ENCODE measurements at places on chromosomes 3 and 15.

GRCh38 chr15:80846031-80846815 is 67.1 kb downstream of the CEMIP start:
- no peak for DNase-seq

DNA sequence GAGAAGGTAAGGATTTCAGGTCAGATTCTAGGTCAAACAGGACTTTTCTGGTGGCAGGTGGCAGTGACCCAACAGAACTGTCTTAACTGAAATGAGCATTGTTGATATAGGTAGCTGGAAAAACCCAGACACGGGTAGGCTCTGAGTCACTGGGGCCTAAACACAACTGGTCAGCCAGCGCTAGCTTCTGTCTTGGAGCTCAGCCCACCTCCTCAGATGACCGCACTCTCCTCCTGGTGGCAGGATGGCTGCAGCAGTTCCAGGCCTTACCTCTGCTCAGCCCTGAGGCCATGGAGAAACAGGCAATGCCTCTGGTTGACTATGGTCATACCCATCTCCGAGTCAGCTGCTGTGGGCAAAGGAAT is 61.1 kb upstream of the GATA2 start:
- no peak for DNase-seq

DNA sequence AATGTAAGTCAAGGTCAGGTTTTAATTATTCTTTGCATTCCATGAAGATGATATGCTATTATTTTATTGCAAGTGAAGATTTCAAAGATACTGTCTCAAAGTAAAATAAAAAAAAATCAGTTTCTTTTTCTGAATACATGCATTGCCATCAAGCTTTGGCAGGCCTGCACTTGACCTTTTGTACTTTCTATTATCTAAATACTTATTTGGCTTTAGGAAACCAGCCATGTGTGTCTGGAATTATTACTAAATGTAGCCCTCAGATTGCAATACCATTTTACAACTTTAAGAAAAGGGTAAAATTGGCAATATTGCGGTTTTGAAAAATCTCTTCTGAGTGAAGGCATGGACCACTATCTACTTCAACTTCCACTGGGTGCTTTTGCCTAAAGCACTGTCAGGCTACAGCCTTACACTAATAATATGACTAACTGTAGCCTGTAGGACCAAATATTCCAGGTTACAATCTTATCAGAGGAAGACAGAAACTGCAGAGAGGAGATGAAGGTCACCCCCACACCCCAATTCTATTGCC is 349.4 kb upstream of the DCBLD2 start:
- no peak for DNase-seq

DNA sequence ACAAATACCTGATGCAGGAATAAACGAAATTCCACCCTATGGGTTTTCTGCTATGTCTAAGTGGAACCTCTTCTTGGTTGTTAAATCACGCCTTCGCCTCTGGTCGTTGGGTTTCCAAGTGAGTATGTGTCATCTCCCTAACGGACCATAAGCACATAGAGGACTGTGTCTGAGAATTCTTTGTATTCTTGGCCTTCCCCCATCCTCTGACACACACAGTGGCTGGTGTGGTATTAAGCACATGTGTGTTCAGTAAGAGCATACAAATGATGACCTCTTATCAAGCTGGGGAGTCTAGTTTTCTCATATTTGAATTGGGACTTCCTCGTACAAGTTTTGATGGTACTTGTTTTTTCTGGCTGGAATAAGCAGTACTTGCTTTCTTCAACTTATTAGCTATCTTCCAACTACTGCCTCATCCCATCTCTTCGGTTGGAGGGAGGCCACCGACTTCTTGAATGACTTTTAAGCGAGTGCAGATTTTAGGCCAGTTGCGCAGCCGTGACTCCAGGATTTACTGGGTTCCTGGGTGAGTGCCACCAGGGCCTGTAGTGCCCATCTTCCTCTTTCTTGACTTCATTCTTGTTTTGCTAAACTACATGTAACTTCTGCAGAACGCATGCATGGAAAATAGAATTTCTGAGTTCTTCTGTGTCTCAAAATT is 240.2 kb downstream of the ADAMTS17 start:
- no peak for DNase-seq

DNA sequence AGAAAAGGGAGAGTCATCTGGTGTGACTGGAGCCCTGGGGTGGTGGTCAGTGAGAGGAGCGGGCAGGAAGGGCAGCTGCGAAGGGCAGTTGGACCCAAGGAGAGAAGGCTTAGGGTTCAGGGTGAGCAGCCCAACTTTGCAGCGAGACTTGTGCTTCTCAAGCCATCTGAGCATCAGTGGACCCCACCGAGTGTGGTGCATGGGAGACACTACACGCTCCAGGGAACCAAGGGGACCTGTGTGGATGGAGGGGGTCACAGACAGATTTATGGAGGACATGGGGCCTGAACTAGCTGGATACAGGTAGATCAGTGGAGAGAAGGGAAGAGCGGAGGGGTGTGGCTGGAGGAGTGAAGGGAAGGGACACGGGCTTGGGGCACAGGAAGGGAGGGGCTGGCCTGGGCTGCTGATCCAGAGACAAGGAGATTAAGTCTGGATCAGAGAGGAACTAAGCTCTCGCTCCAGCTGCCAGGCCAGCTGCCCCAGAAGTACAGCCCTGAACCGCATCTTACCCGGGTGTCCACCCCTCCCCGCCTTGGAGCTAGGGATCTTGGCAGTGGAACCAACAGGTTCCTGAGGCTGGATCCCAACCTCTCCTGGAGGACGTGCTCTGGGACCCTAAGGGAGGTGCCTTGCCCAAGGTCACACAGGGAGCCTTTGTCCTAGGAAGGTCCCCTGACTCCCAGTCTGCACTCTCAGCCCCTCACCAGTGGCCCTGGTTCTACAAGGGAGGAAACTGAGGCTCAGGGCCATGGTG is 120.5 kb downstream of the CORO2B start:
- DNase-seq: no peak

DNA sequence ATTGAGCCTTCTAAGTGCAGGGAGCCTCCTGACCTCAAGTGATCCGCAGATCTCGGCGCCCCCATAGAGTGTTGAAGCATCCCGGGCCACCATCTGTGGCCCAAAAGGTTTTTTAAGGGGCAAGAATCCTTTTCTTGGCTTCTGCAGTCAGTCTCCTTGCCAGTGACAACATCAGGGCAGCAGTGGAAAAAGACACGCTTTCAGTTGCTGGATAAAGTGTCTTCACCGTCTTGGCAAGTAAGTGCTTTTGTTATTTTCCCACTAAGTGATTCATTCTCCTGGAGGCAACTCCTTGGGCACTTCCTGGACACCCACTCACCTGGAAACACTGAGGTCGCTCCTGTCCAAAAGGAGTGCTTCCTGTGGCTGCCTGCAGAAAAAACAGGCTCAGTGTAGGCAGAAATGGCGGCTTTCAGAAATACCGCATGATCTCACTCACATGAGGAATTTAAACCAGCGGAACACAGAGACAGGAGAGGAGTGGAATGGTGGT is 71.7 kb upstream of the ABHD2 start:
- DNase-seq: no peak

- no peak for DNase-seq
Measured at GRCh38 chr3:111035902-111036301, 35.7 kb upstream of the NECTIN3 start.

DNA sequence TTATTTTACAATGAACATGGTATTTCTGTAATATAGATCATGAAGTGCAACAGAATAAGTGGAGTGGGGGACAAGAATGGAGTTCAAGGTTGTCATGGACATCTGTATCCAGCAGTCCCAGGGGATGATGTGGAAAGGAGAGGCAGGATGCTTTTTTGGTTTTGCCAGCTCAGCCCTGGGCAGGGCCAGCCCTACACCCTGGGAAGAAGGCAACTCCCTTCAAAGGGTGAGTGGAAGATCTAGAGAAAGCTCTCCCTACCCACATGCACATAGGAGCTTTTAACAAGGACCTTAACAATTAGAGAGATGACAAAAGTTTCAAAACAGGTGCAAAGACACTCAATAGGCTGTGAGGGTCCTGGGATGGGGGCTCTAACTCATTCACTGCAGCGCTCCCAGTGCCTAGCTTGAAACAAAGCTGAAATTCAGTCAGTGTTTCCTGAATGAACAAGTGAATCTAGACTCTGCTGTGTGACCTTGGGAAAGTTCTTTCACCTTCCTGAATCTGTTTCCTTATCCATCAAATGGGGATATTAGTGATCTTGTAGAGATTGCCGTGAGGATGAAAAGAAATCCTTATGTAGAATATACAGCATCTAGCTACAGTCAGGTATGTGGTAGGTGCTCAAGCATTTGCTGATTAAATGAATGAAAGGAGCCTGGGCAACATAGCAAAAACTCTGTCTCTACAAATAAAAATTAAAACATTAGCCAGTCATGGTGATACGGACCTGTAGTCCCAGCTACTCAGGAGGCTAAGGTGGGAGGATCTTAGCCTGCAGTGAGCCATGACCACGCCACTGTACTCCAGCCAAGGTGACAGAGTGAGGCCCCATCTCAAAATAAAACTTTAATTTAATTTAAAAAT is 14.3 kb downstream of the BHLHE40 start:
- DNase-seq: no peak

DNA sequence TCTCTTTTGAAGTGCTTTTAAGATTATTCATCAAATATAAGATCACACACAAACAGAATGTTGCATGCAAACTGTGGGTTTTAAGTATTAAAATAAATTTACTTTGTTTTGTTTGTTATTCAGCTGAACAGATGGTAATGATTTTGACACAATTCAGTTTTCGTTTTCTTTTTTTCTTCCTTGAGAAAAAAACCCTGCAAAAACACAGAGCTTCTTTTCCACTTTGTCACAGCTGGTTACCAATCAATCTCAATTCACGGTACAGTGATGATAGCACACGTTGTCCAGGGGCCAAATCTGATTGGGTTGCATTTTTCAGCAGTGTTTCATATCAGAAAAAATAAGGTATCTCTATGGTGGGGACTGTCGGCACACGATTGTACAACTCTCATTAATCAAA is 473.6 kb downstream of the ROBO2 start:
- DNase-seq: no peak

DNA sequence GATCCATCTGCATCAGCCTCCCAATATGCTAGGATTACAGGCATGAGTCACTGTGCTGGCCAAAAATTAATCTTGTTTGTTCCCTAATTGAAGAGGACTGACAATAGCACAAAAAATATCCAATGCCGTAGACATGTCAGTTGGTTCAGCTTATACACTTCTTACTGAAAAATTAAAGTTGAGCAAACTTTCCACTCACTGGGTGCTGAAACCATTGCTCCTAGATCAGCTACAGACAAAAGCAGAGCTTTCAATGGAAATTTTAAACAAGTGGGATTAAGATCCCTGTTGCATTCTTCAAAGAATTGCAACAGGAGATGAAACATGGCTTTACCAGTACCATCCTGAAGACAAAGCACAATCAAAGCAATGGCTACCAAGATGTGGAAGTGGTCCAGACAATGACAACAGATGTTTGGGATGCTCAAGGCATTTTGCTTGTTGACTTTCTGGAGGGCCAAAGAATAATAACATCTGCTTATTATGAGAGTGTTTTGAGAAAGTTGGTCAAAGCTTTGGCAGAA is 16.0 kb downstream of the ISLR2 start:
- no peak for DNase-seq

DNA sequence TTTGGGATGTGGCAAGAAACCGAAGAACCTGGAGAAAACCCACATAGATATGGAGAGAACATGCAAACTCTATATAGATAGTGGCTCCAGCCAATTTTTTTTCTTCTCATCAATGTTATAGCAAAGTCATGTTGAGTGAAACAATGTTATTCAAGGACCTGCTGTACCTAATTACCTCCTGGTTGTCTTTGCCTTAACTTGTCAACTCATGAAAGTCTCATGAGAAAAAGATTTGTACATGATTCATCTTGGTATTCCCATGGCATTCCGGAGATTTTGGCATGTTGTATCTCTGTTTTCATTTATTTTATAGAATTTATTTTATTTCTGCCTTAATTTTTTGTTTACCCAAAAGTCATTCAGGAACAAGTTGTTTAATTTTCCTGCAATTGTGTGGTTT is 303.8 kb upstream of the CDIN1 start:
- DNase-seq: no peak

DNA sequence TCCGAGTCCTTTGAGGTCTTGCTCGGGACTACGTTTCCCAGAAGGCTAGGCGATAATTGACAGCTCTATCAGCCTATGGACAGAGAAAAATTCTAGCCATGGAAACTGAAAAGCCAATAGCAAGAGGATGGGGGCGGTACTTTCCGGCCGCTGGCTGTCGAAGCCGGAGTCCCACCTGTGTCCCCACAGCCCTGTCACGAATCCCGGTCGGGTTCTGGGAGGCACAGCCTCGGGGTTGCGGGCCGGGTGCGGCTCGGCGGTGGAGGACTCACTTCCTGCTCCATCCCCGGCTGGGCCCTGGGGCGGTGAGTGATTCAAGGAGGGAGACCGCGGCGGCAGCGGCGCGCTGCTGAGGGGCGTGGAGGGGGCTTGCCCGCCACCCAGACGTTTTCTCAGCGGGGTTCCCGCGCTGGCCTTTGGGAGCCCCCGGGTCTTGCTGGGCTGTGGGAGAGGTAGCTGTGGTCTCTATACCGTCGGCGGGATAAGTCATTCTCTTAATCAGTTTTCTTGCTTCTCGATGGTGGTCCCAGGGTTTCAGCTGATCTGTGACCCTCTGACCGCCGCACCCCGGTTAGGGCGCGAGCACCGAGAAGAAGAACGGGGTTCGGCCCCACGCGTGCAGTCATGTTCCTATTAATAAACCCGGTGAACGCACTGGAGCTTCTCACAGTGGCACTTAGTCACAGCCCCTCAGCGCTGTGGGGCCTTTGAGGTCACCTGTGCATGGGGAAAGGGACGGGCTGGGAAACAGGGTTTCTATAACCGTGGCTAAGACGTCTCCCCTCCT is at the start of gene ZNF774:
Gene ZNF774 (plus strand): TSS at position 178 of the 787 bp plus-strand sequence. CDS start 2,377 bp downstream, outside the sequence.
- peak; percentile 88 for DNase-seq

DNA sequence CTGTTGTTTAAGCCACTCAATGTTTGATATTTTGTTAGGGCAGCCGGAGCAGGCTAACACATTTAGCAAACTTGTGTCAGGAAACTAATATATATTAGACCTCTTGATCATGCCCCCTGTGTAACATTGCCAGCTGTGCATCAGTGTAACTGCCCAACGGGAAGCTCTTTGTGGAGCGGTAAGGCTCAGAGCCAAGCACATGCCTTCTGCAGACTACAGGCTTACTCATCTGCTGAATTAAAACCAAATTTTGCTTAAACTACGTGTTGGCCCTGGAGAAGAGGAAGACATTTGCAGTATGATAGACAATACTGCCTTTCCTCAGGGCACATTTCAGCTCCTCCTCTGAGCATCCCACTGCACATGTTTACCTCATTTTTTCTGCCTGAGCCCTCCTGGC is 50.5 kb upstream of the KCNMB2 start:
- no peak for DNase-seq

GRCh38 chr3:114241262-114241661 is 3.9 kb upstream of the ZNF80 start:
- DNase-seq: no peak

DNA sequence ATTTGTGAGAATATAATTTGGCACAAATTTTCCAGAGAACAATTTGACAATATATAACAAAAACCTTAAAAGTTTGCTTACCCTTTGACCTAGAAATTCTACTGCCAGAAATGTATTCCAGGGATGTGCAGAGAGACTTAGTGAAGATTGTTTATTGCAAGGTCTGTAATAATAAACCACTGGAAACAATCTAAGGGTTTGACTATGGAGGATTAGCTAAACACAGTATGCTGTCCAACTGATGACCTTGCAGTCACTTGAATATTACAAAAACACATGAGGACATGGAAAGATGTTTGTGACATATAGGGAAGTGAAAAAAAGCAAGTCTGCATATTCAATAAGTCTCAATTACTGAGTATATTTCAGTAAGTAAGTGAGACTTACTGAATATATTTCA is 48.1 kb upstream of the CDV3 start:
- DNase-seq: no peak
